ENCODE measurements at places on chromosomes 11 and 22.

- no peak for DNase-seq
These were observed 6.5 kb downstream of the ARSA start for GRCh38 chr22:50621356-50621880.

GRCh38 chr11:14300661-14301304, 58.2 kb downstream of the RRAS2 start:
- peak; percentile 68 for DNase-seq

DNA sequence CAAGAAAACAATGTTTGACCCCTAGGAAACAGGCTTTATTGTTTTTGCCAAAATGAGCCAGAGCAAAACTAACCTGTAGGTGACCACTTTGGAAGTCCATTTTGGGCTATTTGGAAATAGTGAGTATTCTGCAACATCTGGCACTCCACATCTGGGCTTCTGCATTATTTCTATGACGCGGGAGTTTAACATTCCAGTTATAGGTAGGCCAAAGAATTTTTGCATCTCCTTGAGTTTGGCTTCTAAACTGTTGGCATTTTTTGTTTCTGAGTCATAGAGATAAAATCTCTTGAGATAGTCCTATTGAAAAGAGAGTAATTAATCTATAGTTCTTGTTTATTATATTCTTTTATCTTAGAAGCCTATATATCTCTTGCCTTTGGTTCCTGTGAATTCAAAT, 2.9 kb downstream of the MMP7 start:
- DNase-seq, result peak; percentile 24

GRCh38 chr22:40597526-40598430, 38.7 kb downstream of the MRTFA start:
- DNase-seq, result no peak

GRCh38 chr22:32401486-32401885, 10.6 kb downstream of the RTCB start:
- no peak for DNase-seq

- DNase-seq, result no peak
These were observed 207.5 kb downstream of the MN1 start for GRCh38 chr22:27594020-27594419.

DNA sequence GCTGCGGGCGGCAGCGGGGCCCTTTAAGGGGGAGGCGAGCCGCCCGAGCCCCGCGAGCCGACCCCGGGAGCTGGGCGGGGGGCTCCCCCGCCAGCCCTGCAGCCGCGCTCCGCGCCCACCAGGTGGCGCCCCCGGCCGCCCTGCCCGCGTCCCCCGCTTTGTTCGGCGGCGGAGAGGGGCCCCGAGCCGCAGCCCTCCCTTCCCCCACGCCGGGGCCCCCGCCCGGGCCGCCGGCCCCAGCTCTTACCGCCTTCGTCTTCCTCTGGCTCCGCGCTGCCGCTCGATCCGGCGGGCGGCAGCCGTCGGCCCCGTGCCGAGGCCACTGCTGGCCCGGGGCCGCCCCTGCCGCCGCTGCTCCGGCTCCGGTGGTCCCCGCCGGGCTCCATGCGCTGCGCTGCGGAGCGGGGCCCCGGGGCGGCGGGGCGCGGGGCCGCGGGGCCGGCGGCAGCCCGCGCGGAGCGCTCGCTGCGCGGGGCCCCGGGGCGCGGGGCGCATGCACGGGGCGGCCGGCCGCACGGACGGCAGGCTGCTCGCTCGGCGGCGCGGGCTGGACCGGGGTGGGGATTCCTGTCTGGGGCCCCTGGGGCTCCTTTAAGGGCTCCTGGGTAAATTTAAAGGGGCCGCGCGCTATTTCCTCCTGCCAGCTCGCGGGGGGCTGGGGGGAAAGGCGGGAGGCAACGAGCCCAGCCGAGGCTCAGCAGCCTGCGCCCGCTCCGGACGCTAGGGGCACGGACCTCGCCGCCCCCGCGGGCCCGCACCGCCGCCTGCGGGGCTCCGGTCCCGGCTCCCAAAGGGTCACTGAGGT, at the start of gene ZFTA:
ZFTA (minus strand) TSS at position 539 of the 805 bp plus-strand sequence; CDS start at position 386, 153 bp downstream.
- DNase-seq, result no peak

DNA sequence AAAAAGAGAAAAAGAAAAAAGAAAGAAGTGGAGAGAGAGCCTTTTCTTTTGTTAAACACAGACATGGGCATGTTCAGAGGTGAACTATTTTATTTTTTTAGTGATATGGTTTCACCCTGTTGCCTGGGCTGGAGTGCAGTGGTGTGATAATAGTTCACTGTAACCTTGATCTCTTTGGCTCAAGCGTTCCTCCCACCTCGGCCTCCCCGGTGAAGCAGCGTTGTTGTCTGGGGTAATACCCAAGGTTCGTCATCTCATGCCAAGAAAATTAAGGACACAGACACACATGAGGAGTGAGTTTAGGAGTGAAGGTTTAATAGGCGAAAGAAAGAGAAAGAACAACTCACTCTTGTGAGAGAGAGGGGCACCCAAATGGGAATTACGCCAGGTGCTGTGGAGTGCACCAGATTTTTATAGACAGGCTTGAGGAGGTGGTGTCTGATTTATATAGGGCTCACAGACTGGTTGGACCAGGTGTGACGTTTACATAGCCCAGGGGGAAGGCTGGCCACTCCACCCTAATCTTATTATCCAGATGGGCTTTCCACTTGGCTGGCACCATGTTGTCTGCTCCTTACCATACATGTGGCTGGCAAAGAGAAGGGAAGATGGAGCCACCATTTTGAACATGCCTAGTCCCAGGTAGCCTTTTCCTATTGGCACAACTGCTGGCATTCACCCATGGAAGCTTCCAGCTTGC, 42.3 kb downstream of the GRAMD1B start:
- no peak for DNase-seq

- DNase-seq, result no peak
These were observed 7.7 kb upstream of the QSER1 start for GRCh38 chr11:32884770-32885384.

DNA sequence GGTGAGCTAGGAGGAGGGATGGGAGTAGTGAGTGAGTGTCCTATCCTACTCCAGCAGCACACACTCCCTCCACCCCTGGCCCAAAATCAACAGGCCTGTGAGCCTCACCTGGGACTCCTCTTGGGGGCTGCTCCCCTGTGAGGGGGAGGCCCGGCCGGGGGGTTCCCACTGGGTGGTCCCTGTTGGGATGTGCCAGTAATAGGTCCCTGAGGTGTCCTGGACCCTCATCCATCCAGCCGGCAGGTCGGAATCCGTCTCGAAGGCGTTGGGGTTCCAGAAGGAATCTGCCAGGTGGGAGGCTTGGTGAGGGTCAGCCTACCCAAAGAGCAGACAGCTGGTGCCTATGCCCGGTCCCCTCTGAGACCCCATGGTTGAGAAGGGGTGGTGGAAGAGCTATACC, 13.3 kb downstream of the SMPD1 start:
- no peak for DNase-seq

- DNase-seq, result no peak
These were observed 50.3 kb downstream of the CLMP start for GRCh38 chr11:123144707-123145106.

GRCh38 chr11:129930296-129930695, 34.9 kb upstream of the NFRKB start:
- no peak for DNase-seq

GRCh38 chr11:82682003-82682751, 51.5 kb downstream of the FAM181B start:
- DNase-seq, result peak; percentile 64

DNA sequence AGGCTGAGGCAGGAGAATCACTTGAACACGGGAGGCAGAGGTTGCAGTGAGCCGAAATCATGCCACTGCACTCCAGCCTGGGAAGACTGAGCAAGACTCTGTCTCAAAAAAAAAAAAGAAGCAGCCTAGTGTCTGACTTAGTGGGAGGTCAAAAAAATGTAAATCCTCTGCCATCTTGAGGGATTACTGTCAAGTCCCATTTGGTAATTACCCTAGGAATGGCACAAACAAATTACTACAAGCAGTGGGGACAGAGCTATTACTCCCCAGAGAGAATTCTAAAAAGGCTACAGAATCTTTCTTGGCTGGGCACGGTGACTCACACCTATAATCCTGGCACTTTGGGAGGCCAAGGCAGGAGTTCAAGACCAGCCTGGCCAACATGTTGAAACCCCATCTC, 3.8 kb downstream of the SERPING1 start:
- no peak for DNase-seq

DNA sequence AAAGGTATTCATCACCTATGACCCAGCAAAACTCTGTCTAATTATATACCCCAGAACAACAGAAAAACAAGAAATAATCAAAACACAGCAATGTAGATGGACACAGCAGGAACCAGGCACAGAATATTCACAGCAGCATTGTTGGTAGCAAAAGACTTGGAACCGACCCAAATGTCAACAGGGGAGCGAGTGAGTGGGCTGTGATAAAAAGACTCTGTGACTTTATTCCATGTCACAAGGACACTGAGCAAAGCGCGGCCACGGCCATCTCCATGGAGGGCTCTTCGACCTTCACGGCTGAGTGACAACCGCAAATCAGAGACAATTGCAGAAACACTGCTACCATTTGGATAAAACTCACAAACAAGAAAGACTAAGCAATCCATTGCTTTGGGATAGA, 1373.1 kb downstream of the TBC1D22A start:
- no peak for DNase-seq

DNA sequence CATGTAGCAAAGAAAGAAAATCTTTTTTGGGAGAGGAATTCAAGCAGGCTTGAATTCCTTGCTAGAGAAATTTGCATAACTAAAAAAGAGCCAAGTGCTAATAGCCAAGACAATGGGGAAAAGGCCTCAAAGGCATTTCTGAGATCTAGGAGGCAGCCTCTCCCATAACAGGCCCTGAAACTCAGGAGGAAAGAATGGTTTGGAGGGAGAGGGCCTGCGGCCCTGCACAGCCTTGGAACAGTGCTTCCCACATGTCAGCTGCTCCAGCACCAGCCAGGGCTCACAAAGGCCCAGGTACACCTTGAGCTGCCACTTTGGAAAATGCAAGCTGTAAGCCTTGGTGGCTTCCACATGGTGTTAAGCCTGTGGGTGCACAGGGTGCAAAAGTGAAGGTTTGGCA, 55.5 kb upstream of the TSPAN18 start:
- no peak for DNase-seq

GRCh38 chr11:47659276-47659675, 16.9 kb upstream of the MTCH2 start:
- no peak for DNase-seq

DNA sequence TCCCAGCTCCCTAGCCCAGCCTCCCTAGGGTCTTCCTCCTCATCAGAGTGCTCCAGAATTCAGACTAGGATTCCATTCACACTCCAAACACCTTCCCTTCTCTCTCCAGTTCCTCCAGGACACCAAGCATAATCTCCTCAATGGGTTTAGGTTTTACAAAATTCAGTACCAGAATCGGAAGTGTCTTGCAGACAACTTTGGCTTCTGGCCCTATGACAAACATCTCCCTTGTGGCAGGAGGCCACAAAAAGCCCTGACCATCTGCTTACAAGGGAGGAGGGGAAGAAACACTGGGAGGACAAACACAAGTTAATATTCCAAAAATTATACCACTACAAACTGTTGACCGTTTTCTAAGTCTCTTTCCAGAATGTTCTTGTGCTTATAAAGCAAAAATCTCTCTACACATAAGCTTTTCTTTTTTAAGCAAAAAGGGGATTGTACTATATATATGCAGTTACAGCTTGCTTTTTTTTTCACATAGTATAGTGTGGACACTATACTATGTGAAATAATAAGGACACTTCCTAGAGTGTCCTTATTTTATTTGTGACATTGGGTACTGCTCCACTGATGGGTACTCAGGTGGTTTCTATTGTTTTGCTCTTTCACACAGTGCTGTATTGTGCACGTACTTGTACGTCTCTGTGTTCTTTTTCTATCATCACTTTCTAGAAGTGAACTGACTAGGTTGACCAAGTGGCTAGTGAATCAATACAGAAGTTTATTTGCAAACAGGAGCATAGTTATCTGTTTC, 78.7 kb downstream of the BDNF start:
- no peak for DNase-seq

GRCh38 chr11:132770829-132771530, 761.3 kb downstream of the OPCML start:
- no peak for DNase-seq

DNA sequence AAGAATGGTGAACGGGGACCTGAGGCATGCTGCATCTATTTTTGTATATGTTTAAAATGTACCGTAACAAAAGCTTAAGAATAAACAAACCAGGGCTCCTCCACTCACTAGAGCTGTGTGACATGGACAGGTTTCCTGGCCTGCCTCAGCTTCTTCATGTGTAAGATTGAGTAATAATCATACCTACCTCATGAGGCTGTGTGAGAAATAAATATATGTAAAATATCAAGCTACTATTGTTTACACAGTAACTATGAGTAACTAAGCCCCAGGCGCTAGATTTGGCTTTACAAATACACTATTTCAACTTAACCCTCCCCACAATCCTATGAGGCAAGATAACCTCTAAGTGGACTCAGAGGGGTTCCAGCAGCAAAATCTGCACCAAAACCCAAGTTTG, 66.4 kb downstream of the SMCO4 start:
- DNase-seq, result no peak

DNA sequence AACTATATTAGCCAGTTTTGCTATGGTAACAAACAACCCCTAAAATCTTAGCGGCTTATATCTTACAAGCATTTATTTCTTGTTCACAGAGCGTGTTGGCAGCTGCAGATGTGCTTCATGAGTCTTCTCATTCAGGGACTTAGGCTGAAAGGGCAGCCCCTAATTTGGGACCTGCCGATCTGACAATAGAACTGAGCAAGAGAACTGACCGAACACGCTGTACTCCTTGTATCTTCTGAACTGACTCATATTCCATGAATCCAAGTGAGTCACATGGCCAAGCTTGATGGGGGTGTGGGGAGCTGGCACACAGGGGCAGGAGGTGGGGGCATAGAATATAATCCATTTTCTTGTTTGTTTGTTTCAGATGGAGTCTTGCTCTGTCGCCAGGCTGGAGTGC, 481.7 kb upstream of the CADM1 start:
- DNase-seq, result no peak

DNA sequence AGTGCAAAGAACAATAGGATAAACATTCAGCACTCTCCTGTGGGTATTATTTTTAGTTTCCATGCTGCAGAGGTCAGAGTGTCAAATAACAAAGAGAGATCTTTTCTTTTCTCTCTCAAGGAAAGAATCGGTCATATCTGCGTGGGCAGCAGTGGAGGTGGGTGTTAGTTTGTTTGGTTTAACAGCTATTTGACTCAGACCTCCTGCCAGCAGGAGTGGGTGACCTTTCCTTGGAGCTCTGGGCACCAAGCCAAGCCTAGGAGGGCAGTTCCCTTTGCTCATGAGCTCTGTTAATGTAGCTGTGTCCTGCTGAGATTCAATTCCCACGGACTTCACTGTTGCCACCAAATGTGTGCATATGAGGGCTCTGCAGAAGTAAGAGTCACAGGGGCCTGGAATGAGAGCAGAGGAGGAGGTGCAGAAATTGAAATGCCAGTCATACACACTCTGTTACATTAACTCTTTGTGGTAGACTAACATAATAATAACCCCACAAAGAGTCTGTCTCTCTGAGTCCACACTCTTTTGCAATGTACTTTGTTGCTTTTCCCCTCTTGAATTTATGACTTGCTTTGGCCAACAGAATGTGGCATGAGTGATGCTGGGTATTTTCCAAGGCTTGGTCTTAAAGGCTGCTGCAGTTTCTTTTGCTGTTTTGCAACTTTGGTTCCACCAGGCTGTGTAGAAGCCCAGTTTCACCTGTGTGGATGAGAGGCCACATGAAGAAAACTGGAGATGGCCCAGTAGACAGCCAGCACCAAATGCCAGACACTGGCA, 76.0 kb upstream of the GRK3 start:
- DNase-seq, result peak; percentile 64

Measured in SW 1271 (cell line).